Fibroblast of upper back skin (primary cell): ENCODE measurements at places on chromosomes 7 and 10.

- DNase-seq, result peak; percentile 89
Observed at GRCh38 chr10:58028597-58029366, 238.9 kb downstream of the IPMK start.

DNA sequence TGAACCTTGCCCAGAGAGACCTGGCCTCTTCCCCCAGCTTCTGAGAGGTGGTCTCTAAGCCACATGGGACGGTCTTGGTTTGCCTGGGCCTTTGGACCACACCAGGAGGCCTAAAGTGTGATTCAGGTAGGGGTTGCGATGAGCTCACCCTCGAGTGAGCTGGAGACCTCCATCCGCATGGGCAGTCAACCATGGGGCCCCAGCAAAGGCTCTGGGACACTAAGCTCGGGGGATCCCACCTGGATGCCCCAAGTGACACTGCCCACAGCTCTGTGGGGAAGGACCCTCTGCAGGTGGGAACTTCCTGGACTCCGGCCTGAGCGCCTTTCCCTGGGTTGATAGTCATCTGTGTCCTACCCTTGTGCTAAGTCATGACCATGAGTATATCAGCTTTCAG lies 57.1 kb upstream of the FAM20C start:
- no peak for DNase-seq

DNA sequence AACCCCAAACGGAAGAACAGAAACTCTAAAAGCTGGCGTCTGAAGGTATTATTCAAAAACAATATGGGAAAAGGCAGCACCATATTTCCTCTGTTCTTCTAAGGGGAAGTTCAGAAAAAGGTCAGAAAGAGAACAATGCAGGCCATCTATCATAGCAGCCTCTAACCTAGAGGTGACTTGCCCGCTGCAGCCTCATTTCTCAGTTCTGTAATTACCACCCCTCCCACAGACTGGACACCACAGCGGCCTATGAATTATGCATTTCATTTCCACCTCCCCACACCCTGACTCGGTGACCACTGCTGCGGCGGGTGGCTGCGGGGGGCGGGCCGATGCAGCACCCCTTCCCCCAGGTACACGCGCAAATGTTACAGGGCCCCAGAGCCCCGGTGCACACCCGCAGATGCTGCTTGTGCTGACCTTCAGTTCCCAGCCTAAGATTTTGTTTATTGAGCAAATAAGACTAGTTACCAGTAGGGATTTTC lies 125.5 kb downstream of the CLEC2L start:
- no peak for DNase-seq

- DNase-seq, result no peak
Observed at GRCh38 chr7:146725520-146725919, 608.9 kb downstream of the CNTNAP2 start.

- DNase-seq, result no peak
Observed at GRCh38 chr10:63481815-63482421, 16.1 kb upstream of the JMJD1C start.

GRCh38 chr10:71156436-71156835 lies 55.9 kb upstream of the UNC5B start:
- DNase-seq, result peak; percentile 59

DNA sequence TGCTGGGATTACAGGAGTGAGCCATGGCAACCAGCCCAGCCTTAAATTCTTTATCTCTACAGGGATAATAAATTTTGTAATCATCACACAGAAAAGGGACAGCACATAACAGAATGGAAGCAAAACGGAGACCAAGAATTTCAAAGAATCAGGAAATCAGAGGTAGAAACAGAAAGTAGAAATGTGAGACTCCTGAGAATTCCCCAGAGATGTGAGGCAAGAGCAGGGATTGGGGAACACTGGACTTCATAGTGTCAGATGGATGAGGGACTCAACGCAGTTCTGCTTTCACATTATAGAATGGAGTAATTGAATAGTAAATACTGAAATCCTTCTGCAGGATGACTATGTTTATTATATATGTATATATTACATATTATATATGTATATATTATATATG lies 52.5 kb upstream of the MPP7 start:
- DNase-seq, result peak; percentile 20

DNA sequence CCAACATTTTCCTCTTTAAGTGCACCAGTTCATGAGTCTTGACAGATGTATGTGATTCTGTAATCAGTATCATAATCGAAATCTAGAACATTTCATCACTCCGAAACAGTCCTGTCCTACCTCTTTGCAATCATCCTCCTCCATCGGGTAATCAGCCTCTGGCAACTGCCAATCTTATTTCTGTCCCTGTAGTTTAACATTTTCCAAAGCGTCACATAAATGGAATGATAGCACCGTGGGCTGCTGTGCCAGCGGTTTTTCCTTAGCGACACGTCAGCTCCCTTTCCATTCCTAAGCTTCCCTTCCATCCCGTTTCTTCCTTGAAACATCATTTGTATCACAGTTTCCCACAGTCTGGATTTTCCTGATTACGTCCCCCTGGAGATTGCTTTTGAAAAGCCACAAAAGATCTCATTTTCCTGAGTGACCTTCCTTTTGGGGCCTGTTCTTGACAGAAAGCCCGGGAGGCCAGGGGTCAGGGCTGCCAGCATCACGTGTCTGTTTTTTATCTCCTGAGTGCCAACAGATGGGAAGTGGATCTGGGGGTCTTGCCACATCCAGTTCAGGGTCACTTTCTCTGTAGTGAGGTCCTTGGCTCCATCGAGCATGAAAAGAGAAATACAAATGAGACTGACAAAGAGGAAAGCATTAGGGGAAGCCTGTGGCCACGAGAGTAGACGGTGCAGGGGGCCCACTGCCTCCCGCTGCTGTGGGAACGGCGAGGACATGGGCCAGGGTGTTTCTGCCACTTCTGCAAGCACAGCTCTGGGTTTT lies 31.6 kb downstream of the TMEM120A start:
- peak; percentile 68 for DNase-seq

DNA sequence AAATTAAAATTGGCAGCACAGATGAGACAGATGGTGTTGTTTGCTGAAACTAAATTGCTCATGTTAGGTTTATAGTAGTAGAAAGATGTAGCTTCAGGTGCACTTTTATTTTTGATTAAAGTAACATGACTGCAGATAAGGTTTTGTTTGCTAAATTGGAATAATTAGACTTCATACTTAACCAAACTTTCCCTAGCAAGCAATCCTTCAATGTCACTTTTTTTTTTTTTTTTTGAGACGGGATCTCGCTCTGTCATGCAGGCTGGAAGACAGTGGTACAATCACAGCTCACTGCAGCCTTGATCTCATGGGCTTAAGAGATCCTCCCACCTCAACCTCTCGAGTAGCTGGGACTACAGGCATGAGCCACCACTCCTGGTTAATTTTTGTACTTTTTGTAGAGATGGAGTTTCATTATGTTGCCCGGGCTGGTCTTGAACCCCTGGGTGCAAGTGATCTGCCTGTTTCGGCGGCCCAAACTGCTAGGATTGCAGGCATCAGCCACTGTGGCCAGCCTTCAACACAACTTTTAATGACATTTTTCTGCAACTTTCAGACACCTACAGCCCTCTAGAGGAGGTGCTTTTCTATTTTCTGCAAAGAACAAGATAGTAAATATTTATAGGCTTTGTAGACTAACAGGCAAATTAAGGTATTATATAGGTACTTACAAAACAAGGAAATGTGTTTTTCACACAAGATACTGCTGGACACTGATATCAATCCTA lies 84.8 kb upstream of the CCNY start:
- no peak for DNase-seq

- DNase-seq, result no peak
Observed at GRCh38 chr7:51477819-51478218, 161.2 kb upstream of the COBL start.

DNA sequence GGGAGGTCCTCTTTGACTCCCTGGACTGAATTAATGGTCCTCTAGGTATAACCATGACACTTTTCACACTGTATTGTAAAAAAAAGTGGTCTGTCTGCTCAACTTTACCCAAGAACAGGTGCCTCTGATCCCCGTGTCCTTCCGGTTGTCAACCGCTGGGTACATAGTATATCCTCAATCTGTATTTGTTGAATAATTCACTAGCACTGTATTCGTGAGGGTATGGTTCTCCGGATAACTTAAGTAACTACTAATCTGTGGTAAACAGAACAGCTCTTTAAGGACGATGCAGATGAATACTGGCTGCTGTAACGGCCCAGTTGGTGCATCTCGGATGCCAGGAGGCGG lies 472 bp upstream of the ADAM22 start:
- DNase-seq, result no peak

DNA sequence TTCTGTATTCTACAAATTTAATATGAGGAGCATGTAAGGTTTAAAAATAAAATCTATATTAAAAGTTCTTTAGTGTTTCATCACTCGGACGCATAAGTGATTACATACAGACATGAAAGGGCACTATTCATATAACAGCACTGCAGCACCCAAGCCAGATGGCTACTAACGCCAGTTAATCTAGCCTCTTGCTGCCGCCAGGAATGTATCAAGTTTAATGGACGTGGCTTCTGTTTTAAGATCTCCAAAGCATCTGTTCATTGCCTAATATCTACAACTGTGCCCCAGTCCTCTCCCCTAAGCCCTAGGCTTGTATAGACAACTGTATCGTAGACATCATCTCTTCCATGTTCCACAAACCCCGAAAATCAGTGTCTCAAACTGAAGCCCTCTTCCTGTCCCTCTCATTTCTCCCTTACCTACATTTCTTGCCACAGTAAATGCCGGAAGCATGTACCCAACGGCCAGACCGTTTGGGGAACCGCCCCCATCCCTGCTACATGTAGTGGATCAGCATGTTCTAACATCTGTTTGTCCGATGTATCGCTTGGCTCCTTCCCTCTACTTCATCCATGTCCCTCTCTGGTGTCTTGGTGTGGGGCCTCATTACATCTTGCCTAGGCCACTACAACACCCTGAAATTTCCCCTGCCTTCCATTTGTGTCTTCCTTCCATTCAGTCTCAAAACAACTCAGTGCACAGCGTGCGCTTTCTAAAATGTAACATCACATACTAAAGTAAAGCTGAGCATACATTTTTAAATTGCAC lies 147.5 kb upstream of the RSU1 start:
- DNase-seq, result peak; percentile 60

- DNase-seq, result peak; percentile 82
Observed at GRCh38 chr7:85554236-85555178, 367.7 kb upstream of the SEMA3D start.

DNA sequence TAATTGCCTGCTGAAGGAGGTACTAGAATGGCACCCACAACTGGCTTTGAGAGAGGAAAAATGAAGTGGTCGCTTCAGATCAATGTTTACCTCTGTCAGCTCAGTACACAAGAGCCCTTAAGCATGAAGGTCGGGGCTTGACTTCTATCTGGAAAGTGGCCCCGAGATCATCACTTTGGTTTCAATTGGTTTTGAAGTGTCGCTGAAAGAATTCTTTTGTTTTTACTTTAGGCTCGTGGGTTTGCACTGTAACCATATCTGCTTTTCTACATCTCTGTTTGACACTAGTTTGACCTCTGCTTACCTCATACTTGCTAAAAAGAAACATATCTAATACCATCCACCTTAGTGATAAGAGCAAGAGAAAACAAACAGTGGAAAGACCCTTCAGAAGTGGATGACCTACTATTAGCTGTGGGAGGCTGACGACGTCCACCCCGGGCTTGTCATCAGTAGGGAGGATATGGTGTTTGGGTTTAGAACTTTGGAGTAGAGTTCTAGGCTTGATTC lies 361.8 kb downstream of the GATA3 start:
- DNase-seq, result no peak

DNA sequence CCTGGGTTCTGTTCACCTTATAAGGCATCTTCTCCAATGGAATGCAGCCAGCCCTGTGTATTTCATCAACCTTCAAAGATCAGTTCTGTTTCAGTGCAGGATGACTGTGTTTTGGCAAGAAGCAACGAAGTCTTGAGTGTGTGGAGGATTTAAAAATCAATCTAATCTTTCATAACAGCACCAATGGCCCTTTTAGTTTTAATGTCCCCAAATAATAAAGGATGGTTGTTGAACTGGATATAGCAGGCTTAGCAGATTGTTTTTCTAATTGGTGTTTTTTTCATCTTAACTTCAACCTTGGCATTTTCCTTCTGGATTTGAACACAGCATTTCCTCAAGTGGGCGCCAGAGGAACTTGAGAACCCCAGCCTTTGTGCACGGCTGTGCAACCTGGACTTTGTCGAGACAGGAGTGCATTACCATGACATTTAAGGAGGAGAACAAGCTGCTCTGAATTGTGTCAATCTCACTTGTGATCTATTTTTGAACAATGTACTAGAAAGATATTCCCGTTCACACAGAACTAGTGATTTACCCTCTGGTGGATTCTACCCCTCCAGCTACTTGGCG lies 313.3 kb upstream of the AKR1E2 start:
- peak; percentile 93 for DNase-seq

- peak; percentile 74 for DNase-seq
Observed at GRCh38 chr10:2978111-2978510, 89.2 kb upstream of the PFKP start.

- DNase-seq, result peak; percentile 78
Observed at GRCh38 chr7:91784469-91784868, 96.0 kb downstream of the MTERF1 start.

DNA sequence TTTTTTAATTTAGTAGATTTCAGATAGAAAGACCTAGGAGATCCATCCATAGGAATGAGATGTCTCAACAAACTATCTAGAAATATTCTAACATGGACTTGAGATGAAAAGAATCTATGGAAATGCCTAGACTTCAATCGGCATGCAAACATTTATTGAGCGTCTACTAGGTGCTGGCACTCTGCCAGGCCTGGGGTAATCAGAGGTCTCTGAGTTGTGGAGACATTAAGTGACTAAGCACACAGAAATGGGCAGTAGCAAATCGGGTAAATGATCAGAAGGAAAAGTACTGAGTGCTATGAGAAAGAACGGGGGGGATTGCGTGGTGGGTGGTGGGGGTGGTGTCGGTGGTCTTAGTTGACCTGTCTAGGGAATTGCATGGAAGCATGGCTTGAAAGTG lies 466.6 kb downstream of the GALNT17 start:
- peak; percentile 34 for DNase-seq

- no peak for DNase-seq
Observed at GRCh38 chr10:31739146-31739545, 189.5 kb downstream of the ARHGAP12 start.

GRCh38 chr10:1454428-1454827 lies 282.9 kb downstream of the ADARB2 start:
- DNase-seq, result no peak

DNA sequence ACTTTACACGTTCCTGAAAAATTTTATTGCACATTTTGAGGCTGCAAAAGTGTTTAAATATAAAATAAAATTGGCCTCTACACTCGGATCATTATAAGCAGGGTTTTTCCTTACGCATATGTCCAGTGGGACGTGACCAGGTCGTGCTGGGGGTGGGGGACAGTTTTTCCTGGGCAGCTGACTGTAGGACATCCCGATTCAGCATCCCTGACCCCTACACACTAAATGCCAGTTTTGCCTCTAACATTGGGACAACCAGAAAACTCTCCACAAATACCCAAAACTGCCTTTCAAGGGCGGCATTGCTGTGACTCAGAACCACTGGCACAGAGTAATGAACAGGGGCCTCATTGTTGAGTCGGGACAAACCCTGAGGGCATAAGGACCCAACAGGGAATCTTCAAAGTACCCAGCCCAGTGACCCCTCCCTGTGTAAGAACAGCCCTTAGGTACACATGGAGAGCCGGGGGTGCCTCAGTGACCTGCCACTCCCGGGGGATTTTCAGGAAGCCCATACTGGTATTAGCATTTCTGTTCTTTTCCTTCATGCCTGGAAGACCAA lies 170.6 kb downstream of the ARHGAP21 start:
- DNase-seq, result no peak

GRCh38 chr7:107779647-107780099 lies 23.4 kb downstream of the SLC26A3 start:
- DNase-seq, result no peak
